ENCODE measurements at places on chromosomes 5 and 9.

DNA sequence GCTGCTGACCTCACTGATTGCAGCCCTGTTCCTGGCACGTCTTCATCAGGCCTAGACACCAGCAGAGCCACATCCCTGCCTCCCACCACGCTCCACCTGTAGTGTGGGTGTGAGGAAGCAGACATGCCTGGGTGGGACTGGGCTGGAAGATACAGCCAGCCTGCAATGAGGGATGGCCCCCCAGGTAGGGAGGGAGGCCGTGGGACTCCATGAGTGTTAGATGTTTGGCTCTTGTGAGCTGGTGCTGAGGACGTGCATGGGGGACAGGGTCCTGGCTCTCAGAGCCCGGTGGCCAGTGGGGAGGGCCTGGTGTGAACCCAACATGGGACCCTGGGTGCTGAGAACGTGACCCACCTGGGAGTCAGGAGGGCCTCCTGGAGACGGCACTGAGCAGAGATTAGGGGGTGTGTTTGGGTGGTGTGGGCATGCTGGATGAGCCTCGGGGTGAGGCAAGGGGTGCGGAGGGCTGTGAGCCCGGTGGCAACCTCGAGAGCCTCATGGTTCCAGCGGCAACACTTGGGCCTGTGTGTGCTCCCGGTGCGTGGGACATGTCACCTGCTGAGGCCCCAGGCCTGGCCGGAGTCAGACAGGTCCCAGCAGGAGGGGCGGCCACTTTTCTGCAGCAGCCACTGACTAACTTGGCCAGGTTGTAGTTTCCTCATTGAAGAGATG lies 87.6 kb downstream of the PHF2 start:
- DNase-seq, result no peak

DNA sequence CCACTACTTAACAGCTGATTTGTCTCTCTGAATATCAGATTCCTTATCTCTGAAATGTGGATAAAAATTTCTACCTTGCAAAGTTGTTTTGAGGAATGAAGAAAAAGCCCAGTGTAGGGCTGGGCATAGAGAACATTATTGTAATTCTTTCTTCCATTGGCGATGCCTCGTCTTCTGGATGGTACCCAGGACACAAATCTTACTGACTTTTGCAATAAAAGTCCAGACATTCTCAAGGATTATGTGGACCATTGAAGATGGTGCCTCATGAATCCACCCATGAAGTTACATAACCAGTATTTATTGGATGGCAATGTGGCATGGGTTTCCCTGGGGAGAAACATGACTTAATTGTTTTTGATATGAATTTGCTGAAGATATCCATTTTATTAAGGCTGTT lies 33.1 kb downstream of the NNT start:
- no peak for DNase-seq

- no peak for DNase-seq
Observed at GRCh38 chr5:80150731-80151130, 105.1 kb downstream of the SERINC5 start.

DNA sequence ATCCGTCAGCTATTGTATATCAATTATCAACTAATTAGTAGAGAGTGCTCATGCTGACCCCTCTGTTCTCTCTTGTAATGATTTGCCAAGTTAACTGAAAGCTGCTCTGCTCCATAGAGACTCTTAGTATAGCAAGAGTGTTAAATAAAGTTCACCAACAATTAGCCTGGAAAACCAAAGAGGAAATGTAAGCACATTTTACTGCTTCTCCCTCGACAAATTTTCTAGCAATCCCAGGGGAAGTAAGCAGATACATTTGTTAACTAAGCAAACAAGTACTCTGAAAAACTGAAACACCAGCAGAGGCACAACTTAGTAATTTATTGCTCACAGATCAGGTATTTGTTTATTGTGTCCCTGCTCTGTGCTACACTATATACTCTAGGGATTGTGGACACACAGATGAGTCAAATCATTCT lies 162.2 kb downstream of the GLIS3 start:
- DNase-seq, result no peak

DNA sequence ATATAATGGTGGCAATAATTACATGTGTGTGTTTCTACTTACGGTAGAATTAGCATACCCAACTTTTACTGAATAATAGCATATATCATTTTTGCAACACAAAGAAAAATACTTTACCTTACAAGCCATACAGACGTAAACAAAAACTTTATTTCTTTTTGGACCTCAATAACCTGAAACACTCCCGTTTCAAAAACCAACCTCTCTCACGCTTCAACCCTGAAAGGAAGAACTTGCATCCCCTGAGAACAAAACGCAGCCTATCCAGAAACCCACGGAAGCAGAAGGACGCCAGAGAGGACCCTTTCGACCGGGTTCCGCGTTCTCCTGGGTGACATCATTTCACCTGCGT lies at the start of gene RNF38:
RNF38 (minus strand) TSS at position 290 of the 352 bp plus-strand sequence; CDS start at position 129, 161 bp downstream.
- DNase-seq, result no peak

DNA sequence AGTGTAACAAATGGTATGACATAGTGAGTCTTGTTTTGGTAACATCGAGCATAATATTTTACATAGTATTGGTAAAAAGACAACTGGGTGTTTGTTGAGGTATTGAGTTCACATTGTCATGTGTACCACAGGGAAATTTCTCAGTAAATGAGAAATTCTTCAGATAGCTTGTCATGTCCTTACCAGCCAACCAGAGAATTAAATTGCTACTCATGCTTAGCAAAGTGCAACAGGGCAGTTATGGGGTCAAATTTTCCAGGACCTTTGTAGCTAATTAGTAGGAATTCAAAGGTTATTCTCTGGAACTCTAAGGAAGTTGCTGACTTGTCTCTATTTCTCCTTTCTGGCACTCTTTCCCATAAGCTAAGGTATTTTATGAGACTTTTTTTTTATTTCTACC lies 595.7 kb downstream of the EFNA5 start:
- no peak for DNase-seq

- DNase-seq, result no peak
Observed at GRCh38 chr5:142433526-142434321, 108.9 kb upstream of the SPRY4 start.

DNA sequence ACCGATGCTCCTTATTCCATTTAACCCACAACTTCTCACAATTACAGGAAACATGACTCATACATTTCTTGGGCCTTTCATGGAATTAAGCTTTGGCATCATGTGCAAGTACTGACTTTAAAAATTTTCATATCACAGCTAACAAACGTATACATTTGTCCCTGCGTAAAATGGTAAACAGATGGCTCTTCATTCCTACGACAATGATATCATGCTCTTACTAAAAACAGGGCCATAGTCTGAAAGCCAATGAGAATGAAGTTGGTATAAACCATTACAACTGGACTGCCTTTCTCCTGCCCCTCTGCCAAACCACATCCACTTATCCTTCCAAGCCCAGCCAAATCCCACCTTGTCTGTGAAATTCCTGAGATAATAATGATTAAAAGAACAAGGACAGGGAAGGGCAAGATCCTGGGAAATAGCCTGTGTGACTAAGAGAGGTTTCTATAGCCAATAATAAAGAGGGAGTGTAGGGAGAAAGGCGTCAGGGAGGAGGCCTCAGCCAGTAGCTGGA lies 44.9 kb upstream of the ZNF366 start:
- DNase-seq, result no peak

GRCh38 chr9:138111607-138112006 lies 234.0 kb downstream of the CACNA1B start:
- DNase-seq, result no peak

- DNase-seq, result no peak
Observed at GRCh38 chr9:38153152-38153909, 84.3 kb upstream of the SHB start.

DNA sequence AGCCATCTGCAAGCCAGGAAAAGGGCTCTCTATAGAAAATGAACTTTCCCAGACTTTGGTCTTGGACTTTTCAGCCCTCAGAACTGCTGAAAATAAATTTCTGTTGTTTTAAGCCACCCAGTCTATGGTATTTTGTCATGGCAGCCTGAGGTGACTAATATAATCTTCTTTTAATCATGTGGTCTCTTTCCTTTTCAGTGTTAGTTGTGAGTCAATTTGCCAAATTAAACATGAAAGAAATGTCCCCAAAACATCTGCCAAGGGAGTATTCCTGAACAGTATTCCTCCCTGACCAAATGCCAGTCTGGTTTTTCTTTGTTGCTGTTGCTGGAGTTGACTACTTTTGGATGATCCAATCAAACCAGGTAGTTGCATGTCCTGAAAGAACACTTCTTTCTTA lies 4.7 kb upstream of the YTHDC2 start:
- DNase-seq, result no peak

- DNase-seq, result no peak
Observed at GRCh38 chr5:17022296-17022695, 86.2 kb upstream of the MYO10 start.

DNA sequence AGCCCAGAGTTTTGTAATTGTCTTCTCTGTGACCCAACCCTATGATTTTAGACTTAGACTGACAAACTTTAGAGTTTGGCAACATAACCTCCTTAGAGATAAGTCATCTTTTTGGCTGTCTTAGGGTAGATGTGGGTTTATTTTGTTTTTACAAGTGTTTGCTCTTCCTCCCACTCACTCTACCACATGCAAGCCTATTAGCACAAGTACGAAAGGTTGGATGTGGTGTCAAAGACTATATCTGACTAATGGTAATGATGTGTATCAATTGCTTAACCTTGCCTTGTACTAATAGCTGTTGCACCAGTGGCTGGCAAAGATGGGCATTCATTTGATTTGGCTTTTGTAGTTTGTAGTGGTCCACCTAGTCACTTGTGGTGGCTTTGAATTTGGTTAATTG lies 46.5 kb downstream of the SLC25A46 start:
- no peak for DNase-seq

GRCh38 chr9:61674465-61674864 lies 484.6 kb downstream of the SPATA31A7 start:
- DNase-seq, result no peak

GRCh38 chr5:38634568-38635369 lies 78.3 kb upstream of the LIFR start:
- DNase-seq, result no peak

DNA sequence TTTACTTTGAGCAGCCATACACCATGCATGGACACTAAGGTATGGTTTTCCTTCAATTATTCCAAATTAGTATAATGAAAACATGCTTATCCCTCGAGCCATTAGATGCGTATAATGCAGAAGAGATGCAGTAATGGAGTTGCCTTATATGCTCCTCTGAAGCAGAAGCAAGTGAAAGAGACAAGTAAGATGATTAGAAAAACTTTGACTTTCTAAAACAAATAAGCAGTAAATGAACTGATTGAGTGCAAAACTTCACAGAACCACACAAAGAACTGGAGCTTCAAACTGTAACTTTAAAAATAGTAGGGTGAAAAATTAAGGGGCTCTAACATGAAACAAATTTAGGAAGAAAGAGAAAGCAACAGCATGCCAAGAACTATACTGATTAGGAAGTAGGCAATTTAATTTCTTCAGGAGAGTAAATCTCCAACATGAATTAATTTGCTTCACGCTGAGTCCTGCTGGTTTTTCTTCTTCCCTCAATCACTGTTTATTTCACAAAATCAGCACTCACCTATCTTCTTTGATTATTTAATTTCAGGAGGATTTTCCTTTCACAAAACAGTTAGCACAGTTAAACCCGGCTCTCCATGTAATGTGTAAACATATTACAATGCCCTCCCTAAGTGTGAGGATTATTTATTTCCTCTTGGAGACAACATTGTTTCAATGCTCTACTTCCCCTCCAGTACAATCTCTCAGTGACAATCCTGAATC lies 90.3 kb upstream of the PAM start:
- DNase-seq, result no peak

DNA sequence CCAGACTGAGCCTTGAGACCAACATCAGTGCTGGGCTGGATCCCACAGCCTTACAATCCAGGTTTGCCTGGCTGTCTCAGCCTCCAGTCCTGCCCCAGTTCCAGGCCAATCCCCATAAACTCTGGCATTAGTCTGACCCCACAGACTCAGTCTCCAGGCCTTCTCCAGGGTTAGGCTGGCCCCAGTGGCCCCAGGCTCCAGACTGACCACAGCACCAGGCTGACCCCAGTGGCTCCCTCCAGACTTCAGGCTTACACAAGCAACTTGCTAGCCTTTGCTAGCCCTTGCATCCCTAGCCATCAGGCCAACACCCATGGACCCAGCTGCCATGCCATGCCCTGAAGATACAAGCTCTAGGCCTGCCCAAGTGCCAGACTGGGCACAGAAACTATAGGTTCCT lies 1326.0 kb upstream of the C9orf72 start:
- no peak for DNase-seq

DNA sequence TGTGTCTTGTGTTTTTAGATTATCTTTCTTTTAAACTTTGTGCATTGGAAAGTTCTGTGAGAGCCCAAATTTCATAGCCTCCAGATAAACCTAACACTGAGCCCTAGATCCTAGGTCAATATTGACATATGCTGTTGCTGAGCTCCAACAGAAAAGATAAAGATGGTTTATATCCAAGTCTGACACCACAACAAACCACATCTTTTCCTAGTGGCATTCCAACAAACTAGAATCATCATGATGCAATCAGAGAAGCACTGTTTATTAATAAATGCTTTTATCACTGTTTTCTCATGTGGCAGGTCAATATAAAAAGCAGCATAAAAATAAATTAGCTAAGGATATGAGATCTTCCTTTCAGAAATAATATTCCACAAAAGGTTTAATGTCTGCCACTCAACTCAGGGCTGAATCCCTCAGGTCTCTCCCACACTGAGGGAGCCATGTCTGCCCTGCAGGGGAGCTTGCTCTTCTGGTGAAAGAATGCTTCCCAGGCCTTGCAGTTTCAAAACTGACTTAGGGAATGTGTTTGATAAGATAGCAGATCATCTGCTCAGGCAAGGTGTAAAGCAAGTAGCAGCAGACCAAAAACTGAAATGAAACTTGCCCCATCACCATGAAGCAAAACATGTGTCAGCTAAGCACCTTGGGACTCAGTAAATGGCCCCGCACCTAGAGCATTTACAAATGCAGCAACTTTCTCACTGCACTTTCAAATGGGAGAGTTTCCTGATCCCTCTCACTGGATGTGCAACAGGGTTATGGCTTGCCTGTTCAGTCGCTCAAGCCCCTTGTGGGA lies 493.0 kb downstream of the AGTPBP1 start:
- no peak for DNase-seq

DNA sequence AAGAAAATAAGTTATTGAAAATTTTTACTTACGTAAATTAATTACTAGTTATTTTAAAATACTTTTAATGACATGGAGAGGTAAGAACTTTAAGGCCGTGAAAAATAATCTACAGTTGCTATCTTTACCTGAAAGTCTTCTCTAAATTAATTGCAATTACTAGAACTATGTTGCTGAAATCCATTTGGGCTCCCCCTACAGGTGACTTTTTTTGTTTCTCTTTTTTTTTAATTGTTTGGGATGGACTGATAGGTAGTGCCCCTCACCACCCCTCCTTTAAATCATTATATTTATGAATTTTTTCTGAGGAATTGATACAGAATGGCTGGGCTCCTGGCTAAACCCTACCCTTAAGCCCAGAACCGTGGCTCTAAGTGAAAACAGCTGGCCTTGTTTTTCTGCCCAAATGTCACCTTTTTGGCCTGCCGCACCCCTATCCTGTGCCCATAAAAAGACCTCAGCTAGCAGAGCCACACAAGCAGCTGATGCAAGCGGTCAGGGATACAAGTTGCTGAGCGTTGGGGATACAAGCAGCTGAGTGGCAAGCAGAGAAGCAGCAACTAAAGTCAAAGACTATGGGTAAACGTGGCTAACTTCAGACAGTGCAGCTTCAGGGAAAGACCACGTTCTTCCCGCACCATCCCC lies 315.2 kb upstream of the ACO1 start:
- no peak for DNase-seq

All from nucleus accumbens (tissue), 56 donors.